Stimulated activated CD8-positive, alpha-beta memory T cell treated with anti-CD3 and anti-CD28 coated beads, Interleukin-7, amount 100 ng/mL, for 48 hours (primary cell): ENCODE measurements at places on chromosomes 2 and 18.

GRCh38 chr2:149575752-149576151 lies 11.8 kb downstream of the MMADHC start:
- no peak for DNase-seq

GRCh38 chr18:8139891-8140406 lies 469.3 kb upstream of the RAB12 start:
- no peak for DNase-seq

GRCh38 chr2:46548103-46548486 lies 68.7 kb downstream of the TMEM247 start:
- no peak for DNase-seq

GRCh38 chr2:116340690-116341089 lies 1473.8 kb upstream of the DDX18 start:
- no peak for DNase-seq

DNA sequence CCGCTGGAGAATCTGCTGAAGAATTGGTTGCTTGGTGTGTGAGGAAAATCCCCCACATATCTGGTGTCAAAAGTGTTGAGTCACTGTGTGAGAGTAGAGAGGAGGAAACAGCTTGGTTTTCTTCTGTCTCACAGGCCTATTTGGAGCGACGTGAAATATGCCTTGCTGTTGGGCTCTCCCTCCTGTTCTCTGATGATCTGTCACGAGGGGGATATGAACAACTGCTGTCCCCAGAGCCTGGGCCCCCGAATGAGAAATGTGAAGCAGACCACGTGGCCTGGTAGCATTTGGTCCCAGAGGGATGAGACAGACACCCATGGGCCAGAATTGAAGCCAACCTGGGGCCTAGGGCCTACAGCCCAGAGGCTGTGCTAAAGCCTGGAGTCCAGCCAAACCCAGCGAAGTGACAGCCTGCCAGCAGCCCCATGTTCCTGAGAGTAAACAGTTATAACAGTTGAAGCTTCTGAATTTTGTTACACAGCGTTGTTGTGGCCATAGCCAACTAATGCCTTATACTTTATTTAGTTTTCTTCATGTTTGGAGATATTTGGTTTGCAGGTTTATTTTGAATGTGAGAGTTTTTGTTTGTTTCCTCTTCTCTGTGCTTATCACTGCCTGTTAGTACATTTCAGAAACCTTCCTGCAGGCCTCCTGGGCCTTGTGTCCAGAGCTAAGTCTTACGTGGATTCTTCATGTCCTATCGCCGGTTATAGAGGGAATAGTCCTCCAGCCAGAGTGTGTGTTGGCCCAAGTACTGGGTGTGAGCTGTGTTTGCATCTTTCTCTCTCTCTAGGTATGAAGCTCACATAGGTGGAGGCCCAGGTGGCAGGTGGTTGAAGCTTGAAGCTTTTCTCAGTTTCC lies 18.7 kb upstream of the COLEC12 start:
- no peak for DNase-seq

DNA sequence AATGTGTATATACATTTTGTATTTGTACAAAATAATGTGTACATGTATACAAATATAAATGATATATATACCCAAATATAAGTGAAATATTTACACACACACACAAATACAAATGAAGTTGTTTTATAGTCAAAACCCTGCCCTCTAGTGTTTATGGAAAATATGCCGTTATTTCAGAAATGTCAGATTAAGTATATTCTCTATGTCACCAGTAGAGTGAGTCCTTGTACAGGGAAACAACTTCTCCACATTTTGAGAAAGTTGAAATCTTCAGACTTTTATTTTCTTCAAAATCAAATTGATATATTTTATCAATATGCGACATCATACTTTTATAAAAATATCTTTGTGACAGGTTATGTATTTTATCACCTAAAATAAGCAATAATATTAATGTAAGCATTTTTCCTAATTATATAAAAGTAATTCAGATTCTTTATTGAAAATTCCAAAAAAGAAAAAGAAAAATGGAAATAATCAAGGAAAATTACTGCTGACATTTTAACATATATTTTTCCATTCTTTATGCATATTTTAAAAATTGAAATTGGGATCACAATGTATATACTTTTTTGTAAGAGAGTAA lies 22.4 kb downstream of the ARL6IP6 start:
- DNase-seq: no peak

- DNase-seq: no peak
Measured at GRCh38 chr2:22890132-22890531, 494.8 kb upstream of the KLHL29 start.

GRCh38 chr18:52394602-52395001 lies 54.6 kb downstream of the DCC start:
- DNase-seq: no peak

DNA sequence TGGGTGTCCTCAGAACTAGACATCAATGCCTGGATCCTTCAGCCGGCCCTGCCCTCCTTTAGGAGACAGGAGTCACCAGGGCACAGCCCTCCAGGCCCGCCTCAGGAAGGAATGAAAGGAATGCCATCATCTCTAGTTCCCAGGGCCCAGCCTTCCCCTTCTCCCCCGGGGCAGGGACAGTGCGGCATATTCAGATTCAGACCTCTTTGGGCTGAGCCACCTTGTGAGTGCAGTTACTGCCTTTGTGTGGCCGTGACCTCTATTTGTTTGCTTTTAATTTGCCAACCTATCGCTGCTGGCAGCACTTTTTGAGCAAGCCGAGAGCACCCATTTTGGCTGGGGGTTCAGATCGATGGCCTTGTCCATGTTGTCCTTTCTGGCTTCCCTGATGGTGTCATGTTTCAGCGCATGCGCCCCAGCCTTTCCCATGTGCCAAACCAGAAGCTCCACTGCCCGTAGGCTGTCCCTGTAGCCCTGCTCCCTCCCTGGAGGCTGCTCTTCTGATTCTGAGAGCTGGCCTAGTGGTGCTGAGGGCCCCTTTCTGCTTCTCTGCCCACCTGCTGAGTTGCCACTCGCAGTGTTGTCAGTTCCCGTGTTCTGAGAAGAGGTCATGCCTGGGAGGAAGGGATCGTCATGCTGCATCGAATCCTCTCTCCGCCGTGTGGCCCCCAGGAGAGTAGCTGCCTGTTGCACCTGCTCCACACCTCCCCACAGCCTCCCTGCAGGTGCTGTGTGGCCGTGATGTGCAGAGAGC lies 10.9 kb downstream of the ANKRD23 start:
- DNase-seq: no peak

DNA sequence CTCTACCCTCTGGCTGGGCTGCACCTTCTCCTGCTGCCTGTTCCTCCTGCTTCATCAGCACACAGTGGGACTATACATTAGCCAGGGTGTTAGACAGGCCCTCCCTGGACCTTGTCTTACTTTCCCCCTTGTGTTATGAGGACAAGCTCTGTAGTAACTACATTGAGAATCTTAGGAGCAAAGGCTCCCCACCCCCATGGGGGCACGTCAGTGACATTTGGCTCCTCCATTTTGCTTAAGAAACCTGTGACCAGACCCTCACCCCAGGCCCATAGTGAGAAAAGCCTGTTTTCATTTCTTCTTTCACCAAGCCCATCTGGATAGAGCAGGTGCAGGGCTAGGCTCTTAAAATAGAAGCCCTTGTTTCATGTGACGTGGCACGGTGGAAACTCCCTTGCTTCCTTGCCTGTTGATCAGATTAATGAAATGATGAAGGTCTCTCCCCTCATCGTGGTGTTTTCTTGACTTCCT lies 146.7 kb downstream of the RPIA start:
- no peak for DNase-seq

- no peak for DNase-seq
Measured at GRCh38 chr2:2646433-2647051, 315.5 kb upstream of the MYT1L start.

- DNase-seq: no peak
Measured at GRCh38 chr2:34121076-34121475, 522.0 kb upstream of the FAM98A start.

DNA sequence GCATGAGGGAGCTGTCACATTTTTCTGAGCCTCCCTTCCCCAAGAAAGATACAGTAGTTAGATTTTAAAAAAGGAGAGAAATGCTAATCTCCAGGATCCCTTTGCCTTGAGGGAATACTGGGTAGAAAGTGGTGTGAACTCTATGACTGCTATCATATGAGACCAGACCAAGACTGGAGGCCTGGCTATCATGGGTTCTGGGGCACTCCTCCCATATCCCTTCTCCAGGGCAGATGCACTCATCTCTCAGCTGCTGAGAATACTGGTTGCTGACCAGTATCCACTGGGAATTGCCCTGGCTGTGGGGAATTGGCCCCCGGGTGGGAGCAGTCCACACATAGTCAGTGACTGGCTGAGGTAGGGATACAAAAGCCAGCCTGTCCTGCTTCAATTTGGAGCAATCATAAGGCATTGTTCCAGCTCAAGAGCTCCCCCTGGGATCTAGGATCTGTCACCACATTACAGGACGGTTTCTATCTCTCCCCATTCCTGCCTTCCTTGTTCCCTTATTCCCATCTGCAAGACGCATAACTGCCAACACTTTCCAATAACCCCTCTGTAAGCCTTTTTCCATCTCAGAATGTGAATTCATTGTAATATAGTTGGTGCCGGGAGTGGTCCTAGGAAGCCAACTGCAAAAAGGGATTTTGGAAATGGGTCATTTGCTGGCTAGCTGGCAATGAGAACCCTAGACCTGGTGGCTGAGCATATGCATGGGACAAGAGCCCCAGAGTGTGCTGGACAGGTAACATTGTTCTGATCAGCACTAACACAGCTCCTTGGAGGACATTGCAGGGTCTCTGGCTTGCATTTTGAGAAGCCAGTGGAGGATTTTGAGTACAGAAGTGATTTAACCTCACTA lies 35.4 kb upstream of the REEP1 start:
- no peak for DNase-seq

- no peak for DNase-seq
Measured at GRCh38 chr2:222108497-222108896, 190.3 kb downstream of the PAX3 start.

- DNase-seq: no peak
Measured at GRCh38 chr2:152309352-152310214, 25.4 kb upstream of the FMNL2 start.

GRCh38 chr2:231716666-231717280 lies 8.4 kb downstream of the PTMA start:
- no peak for DNase-seq

- DNase-seq: no peak
Measured at GRCh38 chr18:23313379-23313778, 139.7 kb upstream of the RIOK3 start.

DNA sequence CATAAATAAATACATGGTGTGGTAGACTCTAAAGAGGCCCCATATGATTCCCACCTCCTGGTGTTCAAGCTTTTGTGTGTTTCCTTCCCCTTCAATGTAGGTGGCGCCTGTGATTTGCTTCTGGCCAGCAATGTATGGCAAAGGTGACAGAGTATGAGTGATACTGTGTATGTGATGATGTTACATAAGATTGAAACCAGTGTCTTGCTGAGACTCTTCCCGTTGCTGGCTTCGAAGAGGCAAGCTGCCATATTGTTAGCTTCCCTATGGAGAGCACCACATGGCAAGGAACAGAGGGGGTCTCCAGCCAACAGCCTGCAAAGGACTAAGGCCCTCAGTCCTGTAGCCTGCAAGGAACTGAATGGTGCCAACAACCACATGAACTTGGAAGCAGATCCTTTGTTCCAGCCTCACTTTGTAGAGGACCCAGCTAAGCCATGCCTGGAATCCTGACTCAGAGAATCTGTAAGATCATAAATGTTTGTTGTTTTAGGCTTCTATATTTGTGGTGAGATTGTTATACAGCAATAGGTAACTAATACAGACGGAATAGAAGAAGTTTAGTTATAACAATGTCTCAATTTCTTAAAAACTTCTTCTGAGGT lies 1.7 kb upstream of the SMAD4 start:
- DNase-seq: no peak

DNA sequence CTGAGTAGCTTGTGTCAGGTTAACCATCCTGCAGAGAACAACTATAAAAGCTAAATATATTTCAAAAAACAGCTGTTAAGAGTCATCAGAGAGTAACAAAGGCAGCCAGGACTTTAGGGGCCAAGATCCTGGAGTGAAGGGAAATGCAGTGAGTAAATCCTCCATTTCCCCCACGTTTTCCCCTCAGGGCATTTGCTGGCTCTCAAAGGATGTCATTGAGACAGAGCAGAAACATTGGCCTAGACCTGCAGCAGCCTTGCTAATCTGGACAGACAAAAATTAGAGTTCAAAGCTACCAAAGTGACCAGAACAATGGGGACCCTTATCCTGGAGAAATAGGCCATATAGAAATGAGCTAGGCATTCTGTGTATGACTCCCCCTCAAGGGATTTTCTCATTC lies 21.1 kb upstream of the KLHL29 start:
- DNase-seq: no peak

DNA sequence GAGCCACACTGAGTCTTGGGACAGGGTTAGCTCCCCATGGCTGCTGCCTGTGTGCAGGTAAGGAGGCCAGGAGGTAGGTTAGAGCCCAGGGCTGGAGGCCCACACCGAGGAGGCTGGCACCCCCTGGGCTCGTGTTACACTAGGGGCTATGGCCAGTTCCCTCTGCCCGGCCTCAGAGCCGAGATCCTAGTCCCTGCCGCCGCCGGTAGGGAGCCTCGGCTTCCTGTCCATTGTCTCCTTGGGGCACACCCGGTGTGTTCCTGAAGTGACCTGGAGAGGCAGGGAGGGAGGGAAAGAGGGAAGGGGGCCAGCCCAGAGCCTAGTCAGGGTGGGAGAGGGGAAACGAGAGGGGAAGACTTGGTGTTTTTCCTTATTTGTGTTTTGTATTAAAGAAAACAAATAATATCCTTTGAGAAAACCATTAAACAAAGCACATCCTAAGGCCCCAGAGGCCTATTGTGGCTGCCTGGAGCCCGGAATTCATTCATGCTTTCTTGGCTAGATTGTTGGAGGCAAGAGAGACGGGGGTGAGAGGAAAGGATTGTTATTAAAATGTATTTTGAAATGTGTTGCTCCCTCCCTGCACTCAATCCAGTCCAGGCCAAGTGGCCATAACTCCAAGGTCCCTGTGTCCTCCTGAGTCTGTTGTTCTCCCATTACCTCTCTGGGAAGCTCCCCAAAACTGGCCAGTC lies 170.7 kb downstream of the CTIF start:
- DNase-seq: no peak

DNA sequence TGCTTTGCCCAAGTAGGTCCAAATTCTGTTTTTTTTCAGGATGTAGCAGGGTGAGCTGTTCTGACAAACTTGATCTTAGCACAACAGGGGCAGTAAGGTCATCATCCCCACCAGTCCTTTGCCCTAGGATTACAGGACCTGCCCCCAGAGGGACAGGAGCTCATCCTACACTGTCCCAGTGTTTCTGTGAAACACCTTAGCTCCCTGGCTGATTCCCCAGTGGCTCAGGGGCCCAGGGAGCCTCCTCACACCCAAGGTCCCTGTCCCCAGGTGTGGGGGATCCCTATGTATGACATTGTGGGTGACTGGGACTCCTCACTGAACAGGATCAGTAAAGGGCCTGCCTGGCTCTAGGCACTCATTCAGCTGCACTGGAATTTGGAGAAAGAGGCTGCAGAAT lies 191.2 kb downstream of the ANKRD30B start:
- no peak for DNase-seq
